Right renal cortex interstitium (tissue), 3 donors: ENCODE measurements at places on chromosomes 16 and 17. TPM values are rescaled to one million over a fixed set of nuclear protein-coding genes. Genes with fewer than 3 reads are reported as not detected.

DNA sequence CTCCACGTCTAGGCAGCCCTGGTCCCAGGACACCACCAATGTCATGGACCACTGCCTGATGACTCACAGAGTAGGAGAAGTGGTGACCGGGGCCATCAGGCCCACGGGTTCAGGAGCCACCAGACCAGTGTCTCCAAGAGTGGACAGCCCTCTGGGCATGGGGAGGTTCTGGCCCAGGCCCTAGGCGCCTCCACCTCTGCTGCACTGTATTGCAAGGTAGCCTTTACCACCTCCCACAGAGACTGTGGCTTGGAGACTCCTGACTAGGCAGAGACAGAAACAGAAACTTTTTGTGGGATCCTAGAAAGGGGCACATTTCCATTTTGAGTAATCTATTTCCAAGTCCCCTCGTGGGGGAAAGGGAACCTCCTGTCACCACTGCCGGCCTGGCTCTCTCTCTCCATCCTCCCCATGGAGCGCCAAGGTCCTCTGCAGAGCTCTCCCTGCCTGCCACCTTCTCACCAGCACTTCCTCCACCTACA, 2.9 kb downstream of the CDIP1 start:
- no peak for DNase-seq

- no peak for DNase-seq
Measured at GRCh38 chr17:27506348-27507218, 50.3 kb downstream of the KSR1 start.

GRCh38 chr17:29210879-29211278, 30.7 kb upstream of the MYO18A start:
- DNase-seq = no peak

DNA sequence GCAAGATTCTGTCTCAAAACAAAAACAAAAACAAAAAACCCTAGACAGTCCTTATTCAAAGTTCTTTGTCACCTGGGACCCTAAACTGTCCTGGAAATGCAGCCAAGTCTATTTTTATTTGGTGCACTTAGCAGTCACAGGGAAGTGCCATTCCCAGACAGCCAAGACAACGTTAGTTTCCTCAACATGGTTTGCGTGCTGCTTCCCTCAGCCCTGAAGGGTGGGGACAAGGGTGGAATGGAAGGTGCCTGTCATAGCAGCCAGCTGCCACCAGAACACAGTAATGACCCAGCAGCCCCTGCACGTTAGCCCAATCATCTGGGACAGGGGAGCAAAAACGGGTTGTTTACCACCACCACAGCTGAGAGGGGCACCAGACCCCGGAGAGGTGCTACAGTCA, 16.9 kb downstream of the CREBBP start:
- DNase-seq = no peak

Gene ZNF597
- 3.9 TPM for polyA plus RNA-seq

Gene RAMP2
- polyA plus RNA-seq = 87.3 TPM

DNA sequence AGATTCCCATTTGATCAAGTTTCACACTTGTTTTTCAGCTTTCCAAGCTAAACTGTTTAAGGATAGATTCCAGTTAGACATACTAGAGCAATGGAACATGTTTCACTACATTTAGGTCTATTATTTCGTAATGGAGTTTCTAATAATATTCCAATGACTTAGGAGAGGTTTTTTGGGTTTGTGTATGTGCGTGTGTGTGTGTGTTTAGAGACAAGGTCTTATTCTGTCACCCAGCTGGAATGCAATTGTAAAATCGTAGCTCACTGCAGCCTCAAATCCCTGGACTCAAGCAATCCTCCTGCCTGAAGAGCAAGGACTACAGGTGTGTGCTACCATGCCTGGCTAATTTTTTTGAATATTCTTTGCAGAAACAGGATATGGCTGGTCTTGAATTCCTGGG, 426.3 kb downstream of the ZFHX3 start:
- DNase-seq = no peak

DNA sequence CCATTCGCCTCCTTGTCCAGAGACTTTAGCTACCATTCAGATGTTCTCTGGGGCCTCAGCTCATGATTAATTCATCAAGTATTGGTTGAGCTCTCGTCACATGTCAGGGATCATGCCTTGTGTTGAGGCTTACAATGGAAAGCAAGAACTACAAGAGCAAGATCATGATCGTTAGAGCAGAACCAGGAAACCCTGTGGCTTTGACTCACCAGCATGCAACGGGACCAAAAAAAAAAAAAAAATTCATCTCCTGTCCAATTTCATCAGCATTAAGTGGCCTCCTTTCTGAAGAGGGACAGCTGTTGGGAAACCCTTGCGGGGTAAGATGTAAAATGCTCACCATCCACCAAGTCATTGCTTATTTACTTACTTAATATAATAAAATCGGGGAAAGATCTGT, 12.1 kb upstream of the USP10 start:
- no peak for DNase-seq

Gene UMOD
- 321 TPM for polyA plus RNA-seq

GRCh38 chr16:84266451-84266850, 26.6 kb upstream of the KCNG4 start:
- DNase-seq = no peak

Gene HCRT
- polyA plus RNA-seq = not detected

DNA sequence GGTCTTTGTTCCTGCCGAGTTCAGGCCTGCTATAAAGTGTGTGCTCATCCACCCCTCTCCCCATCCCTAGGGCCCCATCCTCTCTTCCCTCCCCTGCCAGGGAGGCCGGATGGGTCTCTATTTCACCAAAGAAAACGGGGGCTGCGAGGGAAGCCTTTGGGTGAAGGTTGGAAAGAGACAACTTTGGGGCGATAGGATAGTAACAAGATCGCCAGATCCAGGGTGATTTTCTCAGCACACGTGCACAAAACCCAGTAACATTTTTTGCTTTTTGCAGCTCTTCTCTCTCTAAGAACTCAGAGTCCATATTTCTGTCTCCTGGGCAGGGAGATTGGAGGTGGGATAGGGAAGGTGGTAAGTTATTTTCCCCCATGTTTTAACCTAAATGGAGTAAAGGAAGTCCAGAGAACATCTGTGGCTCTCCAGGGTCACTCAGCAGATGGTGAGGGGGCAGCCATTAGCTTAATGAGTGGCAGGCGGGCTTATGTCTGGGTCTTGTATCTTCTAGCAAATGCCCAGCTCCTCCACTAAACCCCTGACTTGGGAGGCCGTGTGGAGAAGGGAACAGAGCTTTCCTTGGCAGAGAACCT, 6.9 kb downstream of the CCR7 start:
- no peak for DNase-seq

DNA sequence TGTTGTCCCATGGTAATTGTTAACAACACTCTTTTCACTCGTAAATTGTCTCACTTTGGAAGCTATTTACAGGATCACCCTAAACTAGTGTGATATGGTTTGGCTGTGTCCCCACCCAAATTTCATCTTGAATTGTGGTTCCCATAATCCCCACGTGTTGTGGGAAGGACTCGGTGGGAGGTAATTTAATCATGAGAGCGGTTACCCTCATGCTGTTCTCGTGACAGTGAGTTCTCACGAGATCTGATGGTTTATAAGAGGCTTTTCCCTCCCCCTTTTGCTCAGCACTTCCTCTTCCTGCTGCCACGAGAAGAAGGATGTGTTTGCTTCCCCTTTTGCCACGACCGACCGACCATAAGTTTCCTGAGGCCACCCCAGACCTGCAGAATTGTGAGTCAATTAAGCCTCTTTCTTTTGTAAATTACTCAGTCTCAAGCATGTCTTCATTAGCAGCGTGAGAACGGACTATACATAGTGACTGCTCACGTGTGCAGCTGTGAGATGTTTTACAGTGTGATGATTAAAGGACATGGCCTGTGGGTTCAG, 34.4 kb downstream of the DNAH3 start:
- DNase-seq = no peak

GRCh38 chr17:59807892-59808509, 84.7 kb downstream of the TUBD1 start:
- no peak for DNase-seq

Gene TIGD7
- 9.6 TPM for polyA plus RNA-seq

- no peak for DNase-seq
Measured at GRCh38 chr16:74729783-74730683, 29.4 kb upstream of the MLKL start.

Gene EPX
- 0.80 TPM for polyA plus RNA-seq

Gene MYH11
- 11.1 TPM for polyA plus RNA-seq

GRCh38 chr16:24289166-24289700, 33.1 kb downstream of the CACNG3 start:
- no peak for DNase-seq

Gene CDIP1
- 19.8 TPM for polyA plus RNA-seq

Gene OR4D1
- polyA plus RNA-seq = not detected

DNA sequence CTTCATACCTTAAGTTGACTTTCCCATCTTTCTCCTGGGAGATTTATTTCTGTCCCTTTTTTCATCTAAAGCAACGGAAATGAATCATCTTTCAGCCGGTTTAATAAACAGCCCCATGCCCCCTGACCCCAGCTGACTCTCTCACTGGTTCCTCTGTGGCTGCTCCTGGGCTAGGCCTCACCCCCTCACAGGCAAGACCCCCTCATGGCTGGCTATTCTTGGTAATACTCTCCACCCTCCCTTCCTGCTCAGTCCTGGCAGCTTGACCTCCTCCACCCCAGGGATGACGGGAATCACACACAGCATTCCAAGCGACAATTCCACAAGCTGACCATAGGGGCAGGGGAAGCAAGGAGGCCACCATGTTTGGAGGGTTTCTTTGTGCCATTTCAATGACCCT, 1.5 kb upstream of the ADAP2 start:
- DNase-seq = no peak

- no peak for DNase-seq
Measured at GRCh38 chr17:67942810-67943209, 53.5 kb downstream of the C17orf58 start.

- no peak for DNase-seq
Measured at GRCh38 chr16:51569203-51569931, 418.3 kb upstream of the SALL1 start.

GRCh38 chr17:75181110-75181509, 1.6 kb downstream of the SUMO2 start:
- no peak for DNase-seq

Gene UTS2R
- 0.41 TPM for polyA plus RNA-seq

- no peak for DNase-seq
Measured at GRCh38 chr17:17771498-17772201, 65.1 kb downstream of the SREBF1 start.

DNA sequence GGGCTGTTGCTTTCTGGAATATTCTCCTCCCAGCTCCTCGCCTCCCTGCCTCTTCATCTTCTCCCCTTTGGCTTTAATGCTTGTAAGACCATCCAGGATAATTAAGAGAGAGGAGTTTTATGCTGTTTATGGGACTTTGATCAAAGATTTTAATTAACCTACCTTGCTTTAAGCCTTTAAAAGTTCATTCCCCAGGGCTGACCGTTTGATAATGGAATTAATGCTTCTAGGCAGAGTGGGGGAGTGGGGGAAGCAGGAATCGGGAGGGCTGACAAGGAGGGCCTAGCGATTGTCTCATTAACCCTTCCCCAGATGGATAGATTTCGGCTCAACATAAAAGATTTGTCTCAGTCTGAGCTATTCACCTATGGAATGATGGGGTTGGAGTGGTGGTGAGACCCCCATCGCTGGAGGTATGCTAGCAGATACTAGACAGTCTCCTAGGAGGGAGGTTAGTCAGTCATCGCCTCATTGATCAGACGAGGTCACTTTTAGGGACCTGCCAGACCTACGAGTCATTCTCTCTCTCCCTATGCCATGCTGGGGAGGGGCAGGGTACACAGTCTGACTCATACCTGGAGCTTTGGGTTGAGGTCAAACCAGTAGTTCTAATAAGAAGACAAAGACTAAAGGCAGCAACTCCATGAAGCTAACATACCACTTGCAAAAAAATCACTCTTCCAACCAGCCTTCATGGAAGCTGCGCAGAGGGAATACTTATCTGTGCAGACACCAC, 236.6 kb upstream of the NLRP1 start:
- DNase-seq = no peak

DNA sequence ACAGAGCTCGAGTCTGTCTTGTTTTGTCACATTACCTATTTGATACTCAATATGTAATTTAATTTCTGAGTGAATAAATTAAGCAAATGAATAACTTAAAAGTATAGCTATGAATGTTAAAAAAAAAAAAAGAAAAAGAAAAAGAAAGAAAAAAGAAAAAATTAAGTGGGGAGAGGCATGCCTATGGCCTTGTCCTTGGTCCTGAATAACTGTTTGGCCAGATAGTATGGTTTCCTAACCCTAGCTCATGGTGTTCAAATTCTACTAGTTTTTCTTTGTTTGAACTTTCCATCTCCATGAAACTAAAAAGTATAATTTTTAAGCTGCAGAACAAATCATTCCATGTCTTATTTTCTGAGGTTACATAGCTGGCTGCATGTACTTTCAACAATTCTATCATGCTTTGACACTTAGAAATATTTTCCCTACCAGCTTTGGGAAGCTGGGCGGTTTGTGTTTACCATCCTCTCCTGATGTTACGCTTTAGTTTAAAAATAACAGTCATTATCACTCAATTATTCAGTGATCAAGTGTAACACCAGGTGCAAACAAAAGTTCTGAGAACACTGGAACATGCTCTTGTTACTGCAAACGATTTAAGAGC, 31.8 kb downstream of the TOX3 start:
- no peak for DNase-seq

Gene FBXL20
- 11.9 TPM for polyA plus RNA-seq

DNA sequence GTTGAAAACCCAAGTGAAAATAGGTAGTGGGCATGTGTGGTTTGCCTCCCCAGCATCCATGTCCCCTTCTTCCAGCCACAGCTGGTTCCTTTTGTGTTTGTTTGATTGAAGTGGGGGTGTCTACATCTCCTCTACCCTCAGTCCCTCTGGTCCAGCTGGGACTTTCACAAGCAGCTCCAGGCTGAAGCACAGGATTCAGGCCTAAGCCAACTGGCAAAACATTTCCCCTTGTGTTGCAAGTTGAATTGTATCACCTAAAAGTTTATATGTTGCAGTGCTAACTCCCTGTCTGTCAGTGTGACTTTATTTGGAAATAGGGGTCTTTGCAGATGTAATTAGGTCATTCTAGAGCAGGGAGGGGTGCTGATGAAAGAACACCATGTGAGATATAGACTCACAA, 205.9 kb upstream of the ASIC2 start:
- no peak for DNase-seq

Gene CPHXL2
- polyA plus RNA-seq = not detected

DNA sequence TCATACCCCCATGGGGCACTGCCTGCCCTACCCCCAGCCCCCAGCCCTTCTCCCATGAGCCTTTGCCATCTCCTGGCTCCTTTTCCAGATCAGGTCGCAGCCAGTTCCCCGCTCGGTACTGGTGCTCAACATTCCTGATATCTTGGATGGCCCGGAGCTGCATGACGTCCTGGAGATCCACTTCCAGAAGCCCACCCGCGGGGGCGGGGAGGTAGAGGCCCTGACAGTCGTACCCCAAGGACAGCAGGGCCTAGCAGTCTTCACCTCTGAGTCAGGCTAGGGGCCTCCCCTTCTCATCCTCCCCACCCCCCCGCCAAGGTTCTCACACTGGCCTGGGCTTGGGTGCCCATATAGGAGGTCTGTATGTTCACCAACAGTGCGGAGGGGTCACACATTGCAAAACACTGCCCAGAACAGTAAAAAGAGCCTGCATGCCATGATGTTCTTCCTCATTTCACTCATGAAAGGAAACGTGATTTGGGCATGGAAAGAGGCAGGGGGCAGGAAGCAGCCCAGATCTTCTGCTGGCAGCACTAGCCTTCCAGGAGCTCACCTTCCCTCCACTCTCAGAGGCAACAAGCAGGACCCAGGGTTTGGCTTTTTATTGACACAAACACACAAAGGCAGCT, 7.5 kb downstream of the IFI35 start:
- no peak for DNase-seq

Gene RFWD3
- 30.9 TPM for polyA plus RNA-seq
